Brain (organoid and tissue), 16 donors: ENCODE measurements at places on chromosomes 4 and X. TPM values are rescaled to one million over a fixed set of nuclear protein-coding genes. Genes with fewer than 3 reads are reported as not detected.
A peak's percentile ranks its signal among the peaks of the same experiment; 100 is the strongest.

DNA sequence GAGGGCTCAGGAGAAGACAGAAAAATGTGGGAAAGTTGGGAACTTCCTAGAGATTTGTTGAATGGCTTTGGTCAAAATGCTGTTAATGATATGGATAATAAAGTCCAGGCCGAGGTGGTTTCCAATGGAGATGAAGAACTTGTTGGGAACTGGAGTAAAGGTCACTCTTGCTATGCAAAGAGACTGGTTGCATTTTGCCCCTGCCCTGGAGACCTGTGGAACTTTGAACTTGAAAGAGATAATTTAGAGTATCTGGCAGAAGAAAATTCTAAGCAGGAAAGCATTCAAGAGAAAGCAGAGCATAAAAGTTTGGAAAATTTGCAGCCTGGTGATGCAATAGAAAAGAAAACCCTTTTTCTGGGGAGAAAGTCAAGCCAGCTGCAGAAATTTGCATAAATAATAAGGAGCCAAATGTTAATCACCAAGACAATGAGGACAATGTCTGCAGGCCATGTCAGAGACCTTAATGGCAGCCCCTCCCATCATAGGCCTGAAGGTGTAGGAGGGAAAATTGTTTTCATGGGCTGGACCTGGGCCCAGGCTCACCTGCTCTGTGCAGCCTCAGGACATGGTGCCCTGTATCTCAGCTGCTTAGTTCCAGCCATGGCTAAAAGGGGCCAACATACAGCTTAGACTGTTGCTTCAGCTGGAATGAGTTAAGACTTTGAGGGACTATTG lies 203.8 kb downstream of the RELL1 start:
- no peak for DNase-seq

GRCh38 chr4:32145987-32146386 lies 1425.8 kb downstream of the PCDH7 start:
- DNase-seq: no peak

DNA sequence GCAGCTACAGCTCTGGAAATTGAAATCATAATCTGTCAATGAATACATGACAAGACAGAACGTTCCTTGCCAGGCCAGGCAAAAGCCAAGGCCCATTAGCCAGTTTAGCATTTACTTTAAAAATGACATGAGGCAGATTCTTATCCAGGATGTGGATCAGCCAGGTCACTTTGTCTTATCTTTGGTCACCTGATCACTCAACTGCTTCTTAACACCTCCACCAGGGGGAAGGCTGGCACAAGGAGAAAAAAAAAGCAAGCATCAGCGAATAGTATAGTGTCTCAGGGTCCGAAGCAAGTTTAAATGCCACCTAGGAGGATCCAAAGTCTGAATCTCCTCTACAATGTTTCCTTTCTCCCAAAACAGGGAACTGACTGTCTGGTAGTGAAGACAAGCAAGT lies 18.8 kb downstream of the ATP1B4 start:
- no peak for DNase-seq

GRCh38 chrX:40329616-40330015 lies 231.9 kb upstream of the BCOR start:
- no peak for DNase-seq

GRCh38 chr4:48340276-48340964 lies 909 bp upstream of the SLAIN2 start:
- DNase-seq: no peak

DNA sequence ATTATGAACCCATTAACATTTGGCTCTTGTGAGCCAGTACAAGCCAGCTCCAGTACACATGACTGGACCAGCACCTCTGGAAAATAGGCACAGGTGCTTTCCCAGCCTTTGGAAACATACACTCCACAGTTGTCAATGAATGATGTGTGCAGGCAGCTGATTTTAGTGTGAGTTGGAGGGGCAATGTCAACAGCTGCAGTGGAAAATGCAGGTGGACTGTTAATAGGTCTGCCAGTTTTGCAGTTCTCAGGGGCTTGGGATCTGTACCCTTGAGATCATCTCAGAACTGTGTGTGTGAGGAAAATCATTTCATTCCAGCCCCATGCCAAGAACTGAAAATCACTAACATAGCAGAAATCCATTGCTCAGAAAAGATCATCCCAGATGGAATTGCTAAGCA lies 81.7 kb upstream of the CHRDL1 start:
- no peak for DNase-seq

DNA sequence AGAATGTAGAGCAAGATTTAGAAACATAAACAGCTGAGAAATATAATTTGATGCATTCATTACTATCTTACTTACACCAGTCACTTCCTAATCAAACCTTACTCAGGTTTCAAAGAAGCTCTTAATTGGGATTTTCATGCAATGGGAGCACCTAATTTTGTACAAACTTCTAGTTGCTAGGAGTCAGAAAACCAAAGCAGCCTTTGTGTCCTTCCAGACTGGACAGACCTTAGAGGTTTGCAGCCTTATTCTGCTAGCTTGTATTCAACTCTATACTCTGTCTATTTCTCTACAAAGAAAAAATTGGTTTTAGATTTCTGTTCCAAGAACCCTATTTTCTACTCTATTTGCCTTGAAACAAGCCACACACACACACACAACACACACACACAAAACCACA lies 19.4 kb downstream of the GABRA2 start:
- peak; percentile 23 for DNase-seq

DNA sequence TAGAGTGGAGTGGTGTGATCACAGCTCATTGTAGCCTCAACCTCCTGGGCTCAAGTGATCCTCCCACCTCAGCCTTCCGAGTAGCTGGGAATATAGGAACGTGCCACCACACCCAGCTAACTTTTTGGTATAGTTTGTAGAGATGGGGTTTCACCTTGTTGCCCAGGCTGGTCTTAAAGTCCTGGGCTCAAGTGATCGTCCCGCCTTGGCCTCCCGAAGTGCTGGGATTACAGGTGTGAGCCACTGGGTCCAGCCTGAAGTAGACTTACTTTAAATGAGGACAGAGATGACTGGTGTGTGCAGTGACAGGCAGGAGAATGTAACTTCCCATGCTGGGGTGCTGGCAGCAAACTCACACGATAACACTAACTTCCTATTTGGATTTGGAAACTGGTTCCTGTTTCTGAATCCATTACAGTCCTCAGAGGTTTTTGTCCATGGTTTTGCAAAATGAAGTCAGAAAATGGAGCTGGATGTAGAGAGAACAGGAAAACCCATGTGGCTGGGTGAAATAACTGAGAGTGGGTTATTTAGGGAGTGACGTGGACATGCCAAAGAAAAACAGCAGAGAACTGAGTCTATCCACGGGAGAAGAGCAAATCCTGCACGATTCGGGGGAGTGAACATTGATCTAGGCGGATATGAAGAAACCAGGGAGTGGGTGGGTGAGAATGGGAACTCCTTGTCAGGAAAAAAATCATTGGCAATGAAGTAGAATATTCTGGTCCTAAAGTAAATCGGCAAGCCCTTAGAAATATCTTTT lies 95.6 kb downstream of the GATB start:
- no peak for DNase-seq

DNA sequence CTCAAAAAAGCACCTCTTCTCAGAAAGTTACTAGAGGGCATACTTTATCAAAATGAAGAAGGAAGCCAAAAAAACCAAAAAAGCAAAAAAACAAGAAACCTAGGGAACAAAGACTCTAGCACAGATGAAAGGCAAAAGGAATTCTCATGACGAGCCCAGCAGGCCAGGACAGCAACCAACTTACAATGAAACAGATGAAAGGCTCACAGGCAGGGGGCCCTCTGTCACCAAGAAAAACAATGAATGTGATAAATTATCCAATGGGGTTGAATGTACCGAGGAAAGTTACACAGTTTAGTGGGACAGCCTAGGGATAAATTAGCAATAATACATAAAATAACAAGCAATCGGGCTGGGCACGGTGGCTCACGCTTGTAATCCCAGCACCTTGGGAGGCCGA lies 79.0 kb downstream of the GPR82 start:
- DNase-seq: no peak

DNA sequence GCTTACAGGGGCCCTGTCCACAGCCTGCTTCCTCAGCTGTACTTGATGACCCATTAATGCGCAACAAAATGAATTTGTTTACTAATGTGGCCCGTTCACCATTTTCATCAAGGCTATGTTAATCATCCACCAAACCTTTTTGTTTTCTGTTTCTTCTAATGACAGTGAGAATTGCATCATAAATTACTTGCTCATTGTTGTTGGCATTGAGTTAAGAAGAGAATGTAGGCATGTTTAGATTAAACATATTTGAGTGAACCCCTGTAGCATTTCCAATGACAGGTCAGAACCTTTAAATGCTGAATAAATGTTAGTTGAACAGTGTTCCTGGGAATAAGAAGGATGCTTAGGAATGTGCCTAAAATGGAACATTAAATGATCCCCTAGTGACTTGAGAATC lies 183.4 kb downstream of the SPRY1 start:
- DNase-seq: no peak

DNA sequence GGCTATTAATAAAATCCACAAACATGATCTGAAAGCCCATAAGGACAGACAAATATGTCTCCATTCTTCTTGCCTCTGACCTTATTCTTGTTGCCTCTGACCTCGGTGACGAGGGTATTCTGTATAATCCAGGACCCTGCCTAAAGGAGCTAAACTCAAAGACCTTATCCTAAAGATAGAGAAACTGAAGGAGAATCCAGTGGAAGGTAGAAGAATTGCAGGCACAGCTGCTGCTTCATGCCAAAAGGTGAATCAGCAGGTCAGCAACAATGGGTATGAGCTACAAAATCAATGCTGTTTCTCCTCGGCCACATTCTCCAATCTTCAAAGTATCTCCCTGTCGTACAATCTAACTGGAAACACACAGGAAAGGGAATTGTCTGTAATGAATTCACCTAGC lies 71.4 kb downstream of the INTS6L start:
- DNase-seq: no peak

GRCh38 chr4:150098214-150098613 lies 20.0 kb downstream of the DCLK2 start:
- DNase-seq: no peak

GRCh38 chr4:150923945-150924344 lies 91.1 kb downstream of the LRBA start:
- no peak for DNase-seq

DNA sequence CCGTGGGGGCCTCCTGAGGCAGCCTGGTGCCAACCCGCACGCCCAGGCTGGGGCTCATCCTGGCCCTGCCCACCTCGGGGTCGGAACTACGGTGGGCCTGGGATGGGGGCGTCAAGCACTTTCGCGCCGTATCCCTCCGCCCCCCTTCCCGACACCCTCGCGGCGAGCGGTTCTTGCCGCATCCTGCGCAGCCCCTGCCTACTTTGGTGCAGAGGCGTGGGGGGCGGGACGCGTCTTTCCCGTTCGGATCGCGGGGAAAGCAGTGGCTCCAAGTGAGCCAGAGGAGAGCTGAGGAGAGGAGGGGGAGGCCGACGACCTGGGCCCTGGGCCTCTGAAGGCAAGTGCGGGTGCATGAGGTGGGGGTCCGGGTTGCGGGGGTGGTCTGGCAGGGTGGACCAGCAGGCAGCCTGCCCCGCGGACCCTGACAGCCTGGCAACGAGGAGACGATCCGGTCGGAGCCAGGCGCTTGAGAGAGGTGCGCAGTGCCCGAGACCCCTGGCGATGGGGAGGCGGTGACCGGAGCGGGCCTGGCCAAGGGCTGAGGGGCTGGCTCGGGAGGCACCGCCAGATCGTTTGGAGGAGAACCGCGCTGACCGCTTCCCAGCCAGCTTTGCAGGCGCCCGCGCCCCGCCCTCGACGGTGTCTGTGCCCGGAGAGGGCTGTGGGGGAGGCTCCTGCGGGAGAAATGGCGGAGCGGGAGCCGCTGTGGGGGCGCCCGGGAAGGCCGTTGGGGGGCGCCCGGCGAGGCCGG lies at the start of gene GPRASP2:
TSS of gene GPRASP2 (plus strand) at position 233 of the 751 bp plus-strand sequence. CDS start 2,422 bp downstream, outside the sequence.
- peak; percentile 87 for DNase-seq

- DNase-seq: no peak
Observed at GRCh38 chr4:117466388-117466787, 381.0 kb upstream of the TRAM1L1 start.

DNA sequence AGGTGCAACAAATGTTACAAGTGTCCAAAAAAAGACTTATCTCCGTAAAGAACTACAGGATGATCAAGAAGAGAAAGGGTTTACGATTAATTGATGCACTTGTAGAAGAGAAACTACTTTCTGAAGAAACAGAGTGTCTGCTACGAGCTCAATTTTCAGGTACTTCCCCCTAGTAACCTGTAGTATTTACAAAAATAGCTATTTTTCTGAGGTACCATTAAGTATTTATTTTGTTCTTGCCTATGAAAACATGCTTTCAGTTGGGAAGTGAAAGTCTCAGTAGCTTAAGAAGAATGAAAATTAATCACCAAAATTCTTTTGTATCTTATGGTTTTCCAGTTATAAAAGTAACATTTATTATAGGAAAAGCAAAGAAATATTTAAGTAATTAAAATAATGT lies 5.9 kb downstream of the THAP9 start:
- no peak for DNase-seq

DNA sequence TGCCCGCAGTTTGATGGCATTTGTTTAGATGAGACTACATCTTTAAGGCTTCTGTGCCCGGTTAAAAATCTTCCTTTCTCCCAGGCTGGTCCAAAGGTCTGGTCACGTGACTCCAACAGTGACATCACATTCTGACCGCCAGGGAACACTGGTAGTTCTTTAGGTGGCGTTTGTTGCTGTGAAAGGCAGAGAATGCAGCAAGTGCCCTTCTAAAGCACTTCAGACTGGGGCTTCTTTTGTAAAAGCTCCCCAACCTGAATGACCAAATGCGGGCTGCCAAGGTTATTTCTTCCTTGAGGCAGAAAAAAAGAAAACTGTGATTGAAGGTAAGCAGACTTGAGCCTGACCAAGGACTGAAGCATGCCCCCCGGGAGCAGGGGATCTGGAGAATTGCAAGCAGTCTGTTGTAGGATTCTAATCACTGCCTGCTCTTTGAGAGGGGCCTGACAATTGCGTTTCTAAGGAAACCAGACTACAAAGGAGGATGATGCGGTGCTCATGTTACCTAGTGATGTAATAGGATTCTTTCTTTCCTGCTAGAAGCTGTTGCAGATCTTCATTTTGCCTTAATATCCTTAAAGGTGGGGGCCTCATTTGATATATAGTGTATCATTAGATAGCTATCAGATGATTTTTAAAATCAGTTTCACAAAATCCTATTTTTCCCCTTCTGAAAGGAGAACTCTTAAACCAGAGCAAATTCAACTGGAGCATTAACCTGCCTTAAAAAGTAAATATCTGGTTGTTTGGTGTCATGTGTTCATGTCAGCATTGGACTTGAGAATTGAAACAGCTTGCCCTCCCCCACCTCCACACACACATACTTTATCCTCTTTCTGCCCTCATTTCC lies 133.1 kb downstream of the AKAP4 start:
- DNase-seq: peak; percentile 72

GRCh38 chr4:20687864-20688263 lies 12.4 kb upstream of the PACRGL start:
- DNase-seq: no peak

The APEX2 gene
- 21.8 TPM for polyA plus RNA-seq

The TSPAN7 gene
- 371 TPM for polyA plus RNA-seq

The C4orf36 gene
- 1.0 TPM for polyA plus RNA-seq

The C4orf50 gene
- polyA plus RNA-seq: 1.0 TPM

The HMGN5 gene
- polyA plus RNA-seq: 2.2 TPM

The RGS12 gene
- polyA plus RNA-seq: 59.4 TPM

The BCAP31 gene
- 284 TPM for polyA plus RNA-seq

The HCFC1 gene
- polyA plus RNA-seq: 81.4 TPM

The TMEM47 gene
- polyA plus RNA-seq: 4.6 TPM

The POU4F2 gene
- polyA plus RNA-seq: not detected
